ENCODE measurements at places on chromosomes 4 and X.
A peak's percentile ranks its signal among the peaks of the same experiment; 100 is the strongest.

- no peak for DNase-seq
Observed at GRCh38 chrX:118464501-118464900, 31.1 kb upstream of the DOCK11 start.

DNA sequence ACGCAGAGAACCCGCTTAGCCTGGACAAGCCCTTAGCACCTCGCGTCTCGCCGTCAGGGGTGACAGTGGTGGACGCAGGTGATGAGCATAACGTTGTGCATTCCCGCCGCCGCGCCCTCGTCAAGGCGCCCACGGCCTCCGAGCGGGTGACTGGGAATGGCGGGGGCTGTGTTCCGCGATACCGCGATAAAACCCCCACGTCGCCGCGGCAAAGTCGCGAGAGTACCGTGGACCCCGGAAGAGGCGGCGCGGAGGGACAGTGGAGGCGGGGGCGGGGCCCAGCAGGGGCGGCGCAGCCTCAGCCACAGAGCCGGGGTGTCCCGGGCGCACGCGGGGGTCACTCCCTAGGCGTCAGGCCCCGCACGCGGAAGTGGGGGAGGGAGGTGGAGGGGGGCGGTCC, 53.8 kb downstream of the ZFYVE28 start:
- DNase-seq = peak; percentile 53

DNA sequence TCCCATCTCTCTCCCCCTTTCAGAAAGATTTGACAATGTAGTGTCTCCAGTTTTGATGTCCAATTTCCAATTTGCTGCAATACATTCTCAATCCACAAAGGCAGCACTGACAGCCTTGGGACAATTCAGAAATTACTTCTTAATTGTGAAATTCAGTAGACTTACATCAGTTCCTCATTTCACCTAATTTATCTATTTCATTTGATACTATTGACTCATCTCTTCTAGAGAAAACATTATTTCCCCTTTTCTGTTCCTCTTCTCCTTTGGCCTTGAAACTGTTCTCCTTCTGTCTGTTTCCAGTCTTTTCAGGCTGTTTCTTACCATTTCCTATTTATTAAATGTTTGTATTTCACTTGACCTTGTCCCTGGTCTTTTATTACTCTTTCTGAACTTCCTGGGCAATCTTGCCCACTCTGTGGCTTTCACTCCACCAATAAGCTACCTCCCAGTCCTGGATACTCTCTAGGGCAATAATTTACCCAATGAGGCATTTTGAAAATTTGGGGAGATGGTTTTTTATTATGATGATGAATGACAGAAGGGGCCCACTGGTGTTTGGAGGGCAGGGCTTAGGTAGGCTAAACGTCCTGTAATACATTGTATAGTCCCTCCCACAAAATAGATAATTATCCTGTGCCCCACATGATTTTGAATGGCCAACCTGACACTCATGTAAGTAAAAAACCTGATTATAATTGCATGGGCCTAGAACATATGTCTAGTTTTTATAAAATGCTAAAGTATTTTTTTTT, 498.0 kb upstream of the BOD1L1 start:
- DNase-seq = no peak

GRCh38 chr4:683982-684622, 4.8 kb downstream of the SLC49A3 start:
- DNase-seq = no peak

DNA sequence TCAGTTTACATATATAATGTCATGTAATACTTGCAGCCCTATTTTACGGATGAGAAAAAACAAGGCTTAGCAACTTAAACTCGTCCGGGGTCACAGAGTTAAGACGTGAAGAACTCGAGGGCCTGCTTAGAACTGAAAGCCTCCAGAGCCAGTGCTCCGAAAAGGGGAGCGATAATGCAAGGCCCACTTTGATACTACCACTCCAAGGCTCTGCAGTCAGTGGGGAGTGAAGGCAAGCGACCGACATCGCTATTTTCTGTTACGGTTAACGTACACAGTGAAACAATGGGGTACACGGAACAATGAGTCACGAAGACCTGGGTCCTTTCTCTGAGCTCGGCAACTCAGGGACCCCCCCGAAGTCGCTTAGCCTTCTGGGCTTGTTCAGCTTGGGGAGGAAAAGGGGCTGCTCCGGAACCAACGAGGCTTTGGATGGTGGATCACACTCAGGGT, 965 bp downstream of the PPA2 start:
- no peak for DNase-seq

DNA sequence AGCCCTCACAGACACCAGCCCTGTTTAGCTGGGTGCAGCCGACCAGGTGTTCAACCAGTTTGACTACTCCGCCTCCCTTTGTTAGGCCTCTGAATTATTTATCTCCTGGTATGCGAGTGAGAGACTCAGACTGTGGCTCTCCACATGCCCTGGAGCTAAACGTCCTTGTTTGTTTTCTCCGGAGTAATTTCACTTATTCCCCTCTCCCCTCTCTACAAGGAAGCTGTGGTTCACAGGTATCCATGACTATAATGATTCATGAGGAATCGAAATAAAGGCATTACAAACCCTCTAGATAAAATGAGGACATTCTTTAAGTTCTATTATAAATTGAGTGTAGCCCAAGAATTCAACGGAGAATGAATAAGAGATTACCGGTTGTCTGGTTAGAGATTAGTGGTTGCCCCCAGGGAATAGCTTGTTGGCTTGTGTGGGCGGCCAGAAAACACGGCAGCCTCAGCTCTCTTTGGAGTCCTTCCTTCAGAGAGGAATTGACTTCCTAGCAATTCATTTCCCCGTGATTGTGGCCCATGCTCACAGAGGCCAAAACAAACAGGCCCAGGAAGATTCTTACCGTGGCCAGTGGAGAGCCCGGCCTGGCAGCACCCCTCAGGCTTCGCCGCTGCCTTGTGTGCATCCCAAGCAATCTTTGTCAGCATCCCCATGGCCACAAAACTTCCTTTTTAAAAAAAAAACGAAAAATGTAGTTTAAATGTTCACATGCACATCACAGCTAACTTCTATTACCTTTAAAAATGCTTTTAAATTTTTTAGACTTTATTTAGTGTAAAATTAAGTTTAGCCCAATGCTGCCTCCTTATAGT, 60.2 kb upstream of the CBR4 start:
- DNase-seq = no peak

DNA sequence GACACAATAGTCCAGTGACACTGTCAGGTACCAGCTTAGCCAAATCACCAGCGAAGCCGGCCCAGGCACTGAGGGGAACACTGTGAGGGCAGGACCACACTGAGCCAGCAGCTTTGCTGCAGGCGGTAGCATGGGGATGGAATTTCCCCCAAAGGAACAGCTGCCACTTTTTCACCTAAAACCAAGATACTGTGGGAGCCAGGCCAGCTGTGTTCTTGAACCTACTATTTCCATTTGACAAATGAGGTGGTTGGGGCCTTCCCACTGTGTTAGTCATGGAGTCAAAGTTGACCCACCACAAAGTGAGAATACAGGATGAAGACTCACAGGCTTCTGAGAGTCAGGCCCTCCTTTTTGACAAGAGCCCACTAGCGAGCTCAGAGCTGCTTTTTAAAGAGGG, 70.7 kb upstream of the SH3RF1 start:
- DNase-seq = no peak

GRCh38 chr4:24764345-24764744, 31.0 kb upstream of the SOD3 start:
- no peak for DNase-seq
